ENCODE measurements at places on chromosomes 11 and 22.

- no peak for DNase-seq
These were observed 3.7 kb downstream of the TRMT112 start for GRCh38 chr11:64313491-64314145.

GRCh38 chr11:46675288-46675851 lies 25.0 kb downstream of the ARHGAP1 start:
- no peak for DNase-seq

- DNase-seq, result no peak
These were observed 25.6 kb downstream of the ANKRD42 start for GRCh38 chr11:83219095-83219494.

GRCh38 chr11:9206496-9206895 lies 58.7 kb downstream of the DENND5A start:
- no peak for DNase-seq

Data from hematopoietic multipotent progenitor cell treated with erythropoietin and hydrocortisone succinate and interleukin-3 and kit ligand, for 15 days (in vitro differentiated cells).